ENCODE measurements at places on chromosomes 16 and 17.
A peak's percentile ranks its signal among the peaks of the same experiment; 100 is the strongest.

DNA sequence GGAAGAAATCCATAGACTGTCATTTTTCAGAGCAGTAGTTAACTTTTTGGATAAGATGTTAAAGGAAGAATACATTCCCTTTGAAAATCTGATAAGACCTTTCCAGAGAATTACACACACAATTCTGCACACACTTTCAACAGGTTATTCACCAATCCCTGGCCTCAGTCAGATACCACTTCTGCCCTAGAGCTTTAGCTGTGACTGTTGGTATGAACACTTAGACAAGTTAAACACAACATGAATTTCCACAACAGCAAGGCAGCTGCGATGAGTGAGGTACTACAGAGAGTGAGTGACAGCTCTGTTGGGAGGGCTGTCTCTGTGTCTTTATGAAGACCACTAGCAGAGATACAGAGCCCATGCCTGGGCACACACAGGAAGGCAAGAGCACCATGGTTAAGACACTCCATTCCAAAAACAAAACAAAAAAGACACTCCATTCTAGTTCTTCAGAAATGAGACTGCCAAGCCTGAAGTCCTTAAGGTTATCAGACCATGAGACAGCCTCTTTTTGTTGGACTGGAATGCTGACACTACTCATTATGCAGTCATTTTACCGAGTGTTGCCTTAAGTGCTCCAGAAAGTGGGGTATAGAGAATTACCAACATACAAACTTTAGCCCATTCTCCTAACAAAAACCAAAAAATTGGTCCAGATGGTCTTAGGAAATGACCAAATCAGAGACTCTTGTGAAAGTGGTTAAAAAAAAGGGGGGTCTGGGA lies 42.4 kb downstream of the TOM1L2 start:
- no peak for DNase-seq

GRCh38 chr17:48416971-48417370 lies 13.0 kb downstream of the SKAP1 start:
- no peak for DNase-seq

DNA sequence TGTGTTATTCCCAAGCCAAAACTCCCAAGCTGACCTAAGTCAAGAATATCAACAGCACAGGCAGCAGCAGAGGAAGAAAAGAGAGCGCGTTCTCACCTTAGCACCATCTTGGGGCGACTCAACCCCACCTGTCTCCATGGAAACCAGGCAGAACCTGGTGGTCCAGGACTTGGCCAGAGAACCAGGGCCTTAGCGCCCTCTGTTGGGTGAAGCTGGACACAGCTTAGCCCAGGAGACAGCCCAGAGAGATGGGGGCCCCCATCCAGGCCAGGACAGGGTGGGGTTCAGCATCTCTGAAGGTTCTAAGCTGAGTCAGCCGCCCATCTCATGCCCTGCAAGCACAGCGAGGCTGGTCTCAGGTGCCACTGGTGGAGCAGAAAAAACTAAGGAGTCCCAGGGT lies 60.1 kb upstream of the TMEM132E start:
- peak; percentile 1 for DNase-seq

DNA sequence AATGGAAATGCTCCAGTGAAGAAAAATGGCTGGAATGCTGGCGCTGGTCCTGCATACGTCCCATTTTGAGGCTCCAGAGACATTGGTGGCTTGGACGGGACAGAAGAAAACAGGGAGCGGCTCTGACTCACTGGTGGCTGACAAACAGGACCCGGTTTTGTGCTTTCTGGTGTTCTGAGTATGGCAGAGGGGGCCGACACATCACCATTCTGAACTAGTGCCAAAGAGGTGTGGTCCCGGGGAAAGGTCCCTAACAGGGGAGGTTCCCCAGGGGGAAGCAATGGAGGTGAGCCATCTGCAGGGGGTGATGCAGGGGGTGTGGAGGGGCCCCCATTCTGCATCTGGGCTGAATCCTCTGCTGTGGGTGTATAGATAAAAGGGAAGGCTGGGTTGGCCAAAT lies 8.3 kb downstream of the ANKRD40 start:
- no peak for DNase-seq

GRCh38 chr16:86569701-86570447 lies 3.2 kb downstream of the FOXC2 start:
- DNase-seq: no peak
